Activated CD4-positive, alpha-beta T cell treated with anti-CD3 and anti-CD28 coated beads for 36 hours (primary cell): ENCODE measurements at places on chromosomes 5 and 9.
A peak's percentile ranks its signal among the peaks of the same experiment; 100 is the strongest.

DNA sequence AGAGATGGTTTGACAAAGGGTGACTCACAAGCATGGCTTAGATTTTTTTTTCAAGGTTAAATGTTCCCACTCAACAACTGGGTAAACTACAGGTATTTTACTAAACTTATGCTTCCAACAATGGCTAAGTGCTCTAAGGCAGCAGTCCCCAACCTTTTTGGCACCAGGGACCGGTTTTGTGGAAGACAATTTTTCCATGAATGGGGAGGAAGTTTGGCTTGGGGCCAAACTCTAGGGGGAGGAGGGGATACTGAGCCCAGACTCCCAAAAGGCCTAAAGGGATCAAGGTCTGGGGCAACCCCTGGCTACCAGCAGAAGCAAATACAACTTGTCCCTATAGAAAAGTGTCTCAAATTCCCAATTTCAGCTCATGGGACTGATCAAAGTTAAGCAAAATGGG lies 32.0 kb upstream of the HSD17B3 start:
- DNase-seq: no peak

GRCh38 chr5:124859027-124859426 lies 112.6 kb upstream of the ZNF608 start:
- no peak for DNase-seq

GRCh38 chr5:67921004-67921601 lies 294.5 kb upstream of the PIK3R1 start:
- no peak for DNase-seq

DNA sequence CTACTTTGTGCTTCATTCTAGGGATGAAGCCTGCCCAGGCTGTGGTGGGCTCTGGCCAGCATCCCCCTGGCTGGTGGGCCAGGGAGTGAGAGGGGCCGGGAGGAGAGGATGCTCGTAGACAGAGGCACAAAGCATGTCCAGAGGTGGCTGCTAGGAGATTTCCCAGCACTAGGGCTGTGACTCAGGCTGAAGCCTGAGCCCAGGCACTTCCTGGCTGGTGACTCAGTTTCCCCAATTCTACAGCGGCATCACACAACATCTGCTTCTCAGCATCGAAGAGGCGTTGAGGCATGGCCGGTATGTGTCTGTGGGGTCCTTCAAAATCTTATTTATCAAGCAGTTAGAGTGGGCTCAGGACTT lies 55.6 kb downstream of the DUSP1 start:
- no peak for DNase-seq

DNA sequence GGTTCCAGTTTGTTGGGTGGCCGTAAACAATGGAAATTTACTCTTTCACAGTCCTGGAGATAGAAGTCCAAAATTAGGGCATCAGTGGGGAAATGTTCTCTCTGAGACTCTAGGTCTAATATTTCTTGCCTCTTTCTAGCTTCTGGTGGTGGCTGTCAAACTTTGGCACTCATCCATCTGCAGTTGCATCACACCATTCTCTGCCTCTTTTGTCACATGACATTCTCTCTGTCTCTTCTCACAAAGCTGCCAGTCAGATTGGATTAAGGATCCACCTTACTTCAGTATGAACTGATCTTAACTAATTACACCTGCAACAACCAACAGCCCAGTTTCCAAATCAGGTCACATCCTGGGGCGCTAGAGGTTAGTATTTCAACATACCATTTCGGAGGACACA lies 222.9 kb upstream of the FTMT start:
- no peak for DNase-seq

DNA sequence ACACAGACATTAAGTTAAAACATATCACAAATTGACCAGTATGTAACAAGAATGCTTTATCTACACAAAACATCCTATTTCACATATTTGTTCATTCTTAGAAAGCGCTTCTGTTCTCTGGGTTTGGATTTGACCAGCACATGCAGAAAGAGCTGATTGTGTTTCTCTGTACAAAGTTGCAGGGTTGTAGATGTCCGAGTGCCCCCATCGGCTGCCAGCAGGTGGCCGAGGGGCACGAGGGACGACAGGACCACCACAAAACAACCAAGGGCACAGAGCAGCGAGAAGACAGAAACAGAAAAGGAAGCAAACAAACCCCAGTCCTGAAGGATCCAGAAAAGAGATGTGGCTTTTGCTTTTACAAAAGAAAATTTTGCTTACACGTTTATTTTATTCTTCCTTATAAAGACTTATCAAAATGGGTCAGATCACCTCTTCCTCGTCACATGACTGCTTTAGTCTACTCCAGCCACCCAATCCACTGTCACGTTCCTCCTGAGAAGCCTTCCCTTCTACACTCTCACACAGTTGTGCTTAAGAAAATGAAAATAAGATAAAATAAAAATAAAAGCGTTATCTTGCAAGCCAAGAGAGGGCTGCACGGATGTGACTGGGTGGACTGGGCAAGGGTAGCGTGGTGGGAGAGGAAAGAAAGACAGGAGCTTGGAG lies 9.5 kb downstream of the OTP start:
- no peak for DNase-seq

DNA sequence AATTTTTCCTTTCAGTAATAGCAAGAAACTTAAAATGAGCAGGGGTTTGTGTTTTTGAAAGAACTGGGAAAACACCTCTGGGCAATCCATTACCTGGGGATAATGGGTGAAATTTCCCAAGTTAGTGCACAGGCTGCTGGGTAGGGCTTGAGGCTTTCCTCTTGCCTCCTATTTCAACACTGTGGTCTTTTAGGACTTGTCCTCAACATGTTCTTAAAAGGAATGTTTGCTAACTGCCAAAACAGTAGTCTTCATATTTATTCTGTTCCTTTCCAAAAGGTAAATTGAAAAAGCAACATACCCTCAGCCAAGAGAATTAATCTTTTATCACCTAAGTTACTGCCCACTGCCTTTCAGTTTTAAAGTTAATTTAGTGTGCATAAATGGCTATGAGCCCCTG lies 158.3 kb upstream of the CCDC152 start:
- no peak for DNase-seq

GRCh38 chr5:35483780-35484179 lies 133.9 kb upstream of the SPEF2 start:
- no peak for DNase-seq

DNA sequence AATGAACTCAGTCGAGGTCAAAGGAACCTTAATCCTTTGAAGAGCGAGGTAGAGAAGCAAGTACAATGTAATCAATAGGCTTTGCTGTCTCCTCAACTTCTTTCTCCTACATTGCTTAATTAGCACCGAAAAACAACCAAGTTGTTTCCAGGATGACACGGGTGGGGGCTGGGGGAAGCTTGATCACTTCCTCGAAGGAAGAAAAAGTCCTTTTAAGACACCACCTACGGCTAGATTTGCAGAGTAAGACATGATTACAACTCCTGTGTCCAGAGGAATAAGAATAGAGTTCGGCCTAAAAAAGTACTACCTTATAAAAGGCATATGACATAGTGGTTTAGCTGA lies 811 bp upstream of the ARRDC3 start:
- peak; percentile 40 for DNase-seq

DNA sequence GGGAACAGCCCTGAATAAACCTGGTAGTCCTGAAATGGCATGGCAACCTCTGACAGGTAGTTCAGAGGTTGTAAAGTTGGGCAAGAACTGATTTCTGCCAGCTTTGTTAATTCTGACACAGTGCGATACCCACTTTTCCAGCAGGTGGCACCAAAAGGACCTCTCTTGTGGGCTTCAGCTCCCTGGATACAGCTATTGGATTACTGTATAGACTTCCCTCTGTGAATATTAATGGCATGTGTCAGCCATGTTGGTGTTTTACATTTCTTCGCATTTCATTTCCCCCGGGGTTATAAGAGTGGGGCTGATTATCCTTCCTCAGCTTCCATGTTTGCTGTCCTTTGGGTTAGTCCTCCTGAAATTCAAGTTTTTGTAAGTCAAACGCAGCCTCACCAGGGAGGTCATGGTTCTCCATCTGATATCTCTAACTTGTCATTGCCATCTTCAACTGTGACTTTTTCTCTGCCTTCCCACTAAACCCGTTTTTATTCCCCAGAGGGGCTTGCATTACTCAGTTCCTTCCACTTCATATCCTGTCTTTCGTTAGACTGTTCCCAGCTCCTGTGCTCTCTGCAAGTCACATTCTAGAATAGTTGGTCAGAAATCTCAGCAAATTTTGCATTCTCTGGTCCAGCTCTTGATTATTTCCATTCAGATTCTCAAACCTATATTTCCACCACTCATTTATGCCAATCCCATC lies 135.6 kb downstream of the LIFR start:
- DNase-seq: peak; percentile 54

- peak; percentile 35 for DNase-seq
Measured at GRCh38 chr9:73199886-73200285, 48.2 kb downstream of the ANXA1 start.

GRCh38 chr9:16236882-16237281 lies 633.6 kb downstream of the BNC2 start:
- no peak for DNase-seq

DNA sequence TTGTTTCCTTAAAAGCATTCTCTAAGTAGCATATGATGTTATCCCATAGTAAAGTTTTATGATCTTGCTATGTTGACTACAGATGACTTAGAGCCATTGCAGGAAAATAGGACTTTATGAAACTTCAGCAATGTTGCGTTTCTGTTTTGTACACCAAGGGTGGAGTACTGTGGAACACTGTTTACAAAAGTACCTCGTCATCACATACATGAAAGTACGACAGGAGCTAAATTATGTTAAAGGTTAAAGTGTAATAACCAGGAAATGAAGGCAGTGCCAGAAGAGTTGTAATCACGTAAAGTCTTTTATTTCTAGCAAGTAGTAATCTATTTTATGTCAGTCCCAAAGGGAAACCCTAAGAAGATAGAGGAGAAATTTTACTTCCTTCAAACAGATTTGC lies 50.9 kb downstream of the C9orf85 start:
- DNase-seq: no peak

DNA sequence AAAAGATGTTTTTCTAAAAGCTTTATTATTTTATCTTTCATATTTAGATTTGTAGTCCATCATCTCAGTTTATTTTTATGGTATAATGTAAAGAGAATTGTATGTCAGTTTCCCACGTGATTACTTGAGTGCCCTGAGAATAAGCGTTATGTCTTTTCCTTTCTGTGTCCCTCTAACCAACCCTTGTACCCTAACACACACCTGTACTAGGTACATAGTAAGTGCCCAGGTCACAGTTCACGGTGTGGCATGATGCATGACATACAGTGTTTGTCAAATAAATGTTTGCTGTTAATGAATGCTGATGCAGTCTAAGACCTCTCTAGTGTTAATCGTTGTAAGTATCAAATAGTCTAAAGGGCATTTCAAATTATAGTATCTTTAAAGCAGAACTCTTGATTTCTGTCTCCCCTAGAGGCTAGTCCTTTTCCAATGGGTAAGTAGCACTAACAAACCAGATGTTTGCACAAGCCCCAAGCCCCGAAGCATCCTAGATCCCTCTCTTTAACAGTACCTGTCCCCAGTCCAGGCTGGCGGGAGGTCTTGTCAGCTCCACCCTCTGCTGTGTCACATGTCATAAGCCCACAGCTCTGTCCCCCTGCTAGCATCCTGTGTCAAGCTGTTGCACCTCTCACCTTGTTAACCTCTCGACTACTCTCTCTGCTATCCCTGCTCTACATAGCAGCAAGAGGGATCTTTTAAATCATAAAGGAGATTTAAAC lies 23.7 kb downstream of the NUP214 start:
- DNase-seq: no peak

DNA sequence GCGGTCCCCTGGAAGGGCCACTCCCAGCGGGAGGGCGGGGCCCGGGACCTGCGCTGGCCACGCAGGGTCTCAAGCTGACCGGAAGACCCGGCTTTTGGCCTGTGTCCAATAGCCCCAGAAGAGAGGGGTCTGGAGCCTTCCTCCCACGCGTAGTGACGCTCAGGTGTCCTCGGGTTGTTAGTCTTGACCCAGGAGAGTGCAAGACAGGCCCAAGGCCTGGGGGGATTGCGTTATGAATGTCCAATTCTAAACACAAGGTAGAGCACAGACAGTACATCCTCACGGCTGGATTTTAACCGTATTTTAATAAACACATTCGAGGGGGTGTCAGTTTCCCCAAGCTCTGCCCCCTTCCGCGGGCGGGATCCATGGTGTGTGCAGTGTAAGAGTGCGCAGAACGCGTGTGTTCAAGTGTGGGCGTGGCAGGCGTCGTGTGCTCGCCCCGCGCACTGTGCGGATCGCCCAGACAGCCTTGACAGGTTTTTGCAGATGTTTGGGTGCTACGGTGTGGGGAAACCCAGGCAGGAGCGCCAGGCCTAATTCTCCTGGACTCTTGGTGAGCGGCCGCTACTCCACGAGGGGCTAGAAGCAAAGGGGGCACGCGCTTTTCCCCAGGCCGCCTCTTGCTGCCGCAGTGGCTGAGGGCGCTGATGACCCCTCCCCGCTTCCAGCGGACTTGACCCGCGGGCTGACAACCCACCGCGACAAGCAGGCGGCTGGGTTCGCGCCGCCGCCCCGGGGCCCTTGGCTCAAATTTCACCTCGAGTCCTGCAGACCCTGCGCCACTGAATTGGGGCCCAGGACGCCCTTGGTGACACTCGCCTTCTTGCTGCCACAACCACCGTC lies 6.1 kb upstream of the DMRT3 start:
- peak; percentile 5 for DNase-seq

- no peak for DNase-seq
Measured at GRCh38 chr9:84340535-84340934, at the start of gene SLC28A3. Gene SLC28A3 (minus strand): TSS chr9:84340758. CDS start chr9:84340633, 125 bp downstream.

DNA sequence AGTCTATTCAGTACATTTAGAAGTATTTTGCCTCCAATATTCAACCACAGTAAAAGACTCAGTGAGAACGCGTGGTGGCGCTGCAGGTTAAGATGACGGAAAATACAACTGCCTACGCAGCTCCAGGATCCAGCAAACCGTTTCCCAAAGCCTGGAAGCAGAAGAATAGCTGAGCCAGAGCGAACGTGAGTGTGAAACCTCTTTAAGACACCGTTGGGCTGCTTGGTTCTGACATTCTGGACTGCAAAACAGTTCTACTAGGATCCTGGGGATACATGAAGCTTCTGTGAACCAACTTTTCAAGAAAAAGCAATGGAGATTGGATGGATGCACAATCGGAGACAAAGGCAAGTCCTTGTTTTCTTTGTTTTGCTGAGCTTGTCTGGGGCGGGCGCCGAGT lies at the start of gene PCDHB16:
PCDHB16 (plus strand) TSS at position 140 of the 400 bp plus-strand sequence; CDS start at position 313, 173 bp downstream.
- peak; percentile 30 for DNase-seq

DNA sequence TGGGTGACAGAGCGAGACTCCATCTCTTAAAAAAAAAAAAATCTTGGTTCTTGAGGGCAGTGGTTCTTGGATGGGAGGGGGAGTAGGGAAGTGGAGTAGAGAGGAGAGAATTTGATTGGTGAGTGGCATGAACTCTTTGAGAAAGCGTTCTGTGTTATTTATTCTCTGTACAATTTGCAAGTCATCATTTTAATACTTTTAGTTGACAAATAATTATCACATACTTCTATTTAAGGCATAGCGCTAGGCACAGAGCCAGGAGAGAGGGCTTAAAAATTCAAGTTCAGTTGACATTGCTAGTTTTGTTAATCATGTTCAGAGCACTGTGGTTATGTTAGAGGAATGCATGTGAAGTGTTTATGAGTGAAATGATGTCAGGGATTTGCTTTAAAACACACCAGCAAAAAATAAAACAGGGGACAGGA lies 24.6 kb downstream of the HSDL2 start:
- no peak for DNase-seq

DNA sequence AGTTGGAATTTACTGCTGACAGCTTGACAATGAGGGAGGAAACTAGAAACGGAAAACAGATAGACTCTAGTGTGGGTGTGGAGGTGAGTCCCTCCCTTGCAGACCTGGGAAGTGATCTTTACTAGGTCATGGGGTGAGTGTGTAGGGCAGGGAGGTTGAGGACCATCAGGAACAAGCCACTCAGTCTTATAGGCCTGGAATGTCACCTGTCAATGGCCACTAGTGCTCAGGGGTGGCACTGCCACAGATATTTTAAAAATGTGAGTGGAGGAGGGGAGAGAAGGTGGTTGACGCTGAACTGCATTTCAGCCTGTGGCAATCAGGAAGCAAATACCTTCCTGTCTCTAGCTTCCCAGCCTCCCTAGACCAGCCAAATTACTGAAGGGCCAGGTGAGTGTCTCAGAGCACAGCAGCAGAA lies 9.0 kb downstream of the OR2S2 start:
- DNase-seq: no peak
